ENCODE measurements at places on chromosomes 1 and 21.

DNA sequence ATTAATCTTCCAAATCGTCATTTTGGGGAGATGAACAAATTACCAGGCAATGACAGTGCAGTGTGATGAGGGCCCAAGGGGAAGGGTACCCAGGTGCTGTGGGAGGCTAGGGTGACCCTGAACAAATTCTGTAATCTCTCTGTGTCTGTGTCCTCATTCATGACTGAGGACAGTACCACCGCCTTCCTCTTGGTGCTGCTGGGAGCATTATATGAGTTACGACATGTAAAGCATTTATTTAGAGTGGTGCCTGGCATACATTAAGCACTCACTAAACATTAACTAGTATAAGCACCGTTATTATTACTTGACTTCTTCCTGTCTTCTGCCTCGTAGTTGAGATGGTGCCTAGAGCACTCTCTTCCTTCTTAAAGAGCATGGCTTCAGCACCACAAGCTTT is 468.2 kb upstream of the VAMP3 start:
- DNase-seq: no peak

- no peak for DNase-seq
These were observed 15.4 kb downstream of the CTH start for GRCh38 chr1:70426154-70427131.

GRCh38 chr1:232367293-232367692 is 262.6 kb downstream of the SIPA1L2 start:
- no peak for DNase-seq

DNA sequence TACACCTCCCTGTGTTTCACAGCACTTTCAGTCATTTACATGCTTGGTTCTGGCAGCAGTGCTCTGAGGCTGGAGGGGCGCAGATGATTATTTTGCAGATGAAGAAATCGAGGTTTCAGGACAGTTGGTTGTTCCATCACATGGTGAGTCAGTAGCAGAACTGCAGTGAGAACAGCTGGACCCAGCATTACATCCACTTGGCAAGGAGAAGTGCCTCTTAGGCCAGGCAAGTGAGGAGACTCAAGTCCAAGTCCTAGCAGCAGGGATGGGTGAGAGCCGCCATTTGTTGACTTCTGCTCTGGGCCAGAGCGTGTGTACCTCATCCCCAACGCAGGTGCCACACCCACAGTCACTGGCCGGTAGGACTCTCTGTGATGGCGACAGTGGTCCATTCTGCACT is 26.8 kb upstream of the EPHA8 start:
- DNase-seq: no peak

DNA sequence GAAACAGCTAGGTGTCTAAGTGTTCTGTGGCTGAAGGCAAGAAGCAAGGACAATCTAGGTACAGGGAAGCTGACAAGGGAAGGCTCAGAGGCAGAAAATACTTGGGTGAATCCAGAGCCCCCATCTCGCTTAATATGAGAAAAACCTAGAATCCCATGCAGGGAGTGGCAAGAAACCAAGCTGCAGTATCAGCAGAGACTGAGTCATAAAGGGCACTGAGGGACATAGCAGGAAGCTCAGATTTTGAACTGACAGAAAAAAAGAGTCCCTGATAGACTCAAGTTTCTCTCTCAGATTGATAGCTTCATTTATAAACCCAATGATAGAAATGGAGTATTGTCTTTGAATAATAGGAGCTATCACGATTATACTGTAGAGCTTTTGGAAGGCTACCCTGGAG is 77.3 kb upstream of the KCNJ15 start:
- DNase-seq: no peak

DNA sequence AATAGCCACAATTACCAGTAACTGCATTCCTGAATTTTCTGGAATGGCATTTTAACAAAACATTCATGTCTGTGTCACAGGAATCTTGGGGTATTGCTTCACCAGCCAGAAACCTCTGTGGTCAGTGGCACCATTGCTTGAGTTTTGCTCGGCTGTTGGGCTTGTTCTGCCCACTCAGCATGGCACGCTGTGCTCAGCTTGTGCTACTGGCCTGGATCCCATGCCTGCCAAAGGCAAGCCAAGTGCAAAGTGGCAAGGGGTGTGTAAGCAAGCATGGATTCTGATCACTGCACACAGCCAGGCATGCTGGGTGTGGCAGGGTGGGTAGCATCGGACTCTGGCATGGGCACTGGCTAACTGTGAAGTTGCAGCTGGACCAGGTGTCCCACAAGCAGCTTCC is 1150.9 kb downstream of the MRPL39 start:
- DNase-seq: no peak

GRCh38 chr1:154407198-154408091 is 2.3 kb downstream of the IL6R start:
- DNase-seq: peak; percentile 43

GRCh38 chr1:165631342-165632151 is 513 bp downstream of the MGST3 start:
- DNase-seq: peak; percentile 10

DNA sequence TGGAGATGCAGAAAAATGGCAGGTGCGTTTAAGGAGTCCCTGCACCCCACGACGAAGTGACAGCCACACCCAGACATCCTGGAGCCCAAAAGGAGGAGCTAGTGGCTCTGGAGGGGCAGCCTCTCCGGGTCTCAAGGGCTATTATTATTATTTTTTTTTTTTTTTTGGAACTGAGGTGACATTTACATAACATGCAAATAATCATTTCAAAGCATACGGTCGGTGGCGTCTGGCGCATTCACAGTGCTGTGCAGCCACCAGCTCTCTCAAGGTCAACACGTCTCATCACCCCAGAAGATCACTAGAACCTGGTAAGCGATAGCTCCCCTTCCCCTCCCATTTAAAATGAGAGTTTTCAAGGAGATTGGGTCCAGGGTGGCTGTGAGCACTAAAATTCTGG is 67.5 kb upstream of the PDE9A start:
- no peak for DNase-seq

GRCh38 chr21:44785620-44786335 is 15.8 kb downstream of the UBE2G2 start:
- no peak for DNase-seq

- DNase-seq: no peak
These were observed 17.1 kb downstream of the SRSF4 start for GRCh38 chr1:29164588-29164987.

GRCh38 chr1:200243042-200243437 is 166.8 kb downstream of the ZNF281 start:
- DNase-seq: no peak

Data from CD4-positive, alpha-beta memory T cell (primary cell).